ENCODE measurements at places on chromosomes 11 and 22.

DNA sequence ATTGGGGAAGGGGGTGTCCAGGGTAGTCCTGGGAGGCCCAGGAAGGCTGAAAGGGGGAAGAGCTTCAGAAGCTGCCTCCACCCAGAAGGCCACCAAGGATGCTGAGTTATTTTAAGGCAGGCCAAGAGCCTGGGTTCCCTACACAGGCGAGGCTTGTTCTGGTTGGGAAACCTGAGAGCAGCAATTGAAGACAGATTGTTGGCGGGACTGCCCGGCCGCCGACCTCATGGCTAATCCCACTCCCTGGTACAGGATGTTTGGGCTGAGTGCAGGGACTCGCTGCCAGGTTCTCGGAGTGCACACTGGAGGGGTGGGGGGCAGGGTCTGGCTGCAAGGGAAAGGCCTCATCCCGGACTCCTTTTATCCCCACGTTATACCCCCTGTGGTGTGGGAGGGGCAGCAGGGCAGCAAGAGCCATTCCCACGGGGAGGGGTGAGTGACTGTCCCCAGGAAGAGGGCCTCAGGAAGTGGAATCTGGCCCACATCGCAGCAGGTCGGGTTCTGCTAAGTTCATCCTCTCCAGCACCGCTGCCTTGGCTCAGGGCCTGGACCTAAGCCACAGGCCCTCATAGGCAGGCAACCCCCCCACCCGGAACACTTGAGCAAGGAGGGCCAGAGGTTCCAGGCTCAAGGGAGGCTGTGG, 43.6 kb upstream of the PRR5 start:
- DNase-seq: no peak

DNA sequence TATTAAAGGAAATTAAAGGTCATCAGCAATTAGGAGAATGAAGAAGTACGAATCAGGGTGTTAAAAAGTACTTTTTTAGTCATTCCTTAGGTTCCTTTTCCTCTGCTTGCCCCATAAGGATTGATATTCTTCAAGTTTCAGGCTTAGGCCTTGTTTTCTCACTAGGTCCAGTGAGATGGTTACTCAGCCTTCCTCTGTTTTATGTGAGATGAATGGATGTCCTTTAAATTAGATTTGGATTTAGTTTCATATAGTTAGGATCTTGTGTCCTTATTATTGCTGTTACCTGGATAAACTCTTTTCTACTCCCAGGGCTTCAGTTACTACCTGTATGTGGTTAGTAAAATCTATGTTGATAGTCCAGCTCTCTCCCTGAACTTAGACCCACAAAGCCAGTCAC, 29.2 kb downstream of the FAR1 start:
- no peak for DNase-seq

- DNase-seq: no peak
These were observed 216.2 kb downstream of the DSCAML1 start for GRCh38 chr11:117580866-117581265.

- DNase-seq: no peak
These were observed 127.2 kb upstream of the SLC5A12 start for GRCh38 chr11:26849036-26849435.

DNA sequence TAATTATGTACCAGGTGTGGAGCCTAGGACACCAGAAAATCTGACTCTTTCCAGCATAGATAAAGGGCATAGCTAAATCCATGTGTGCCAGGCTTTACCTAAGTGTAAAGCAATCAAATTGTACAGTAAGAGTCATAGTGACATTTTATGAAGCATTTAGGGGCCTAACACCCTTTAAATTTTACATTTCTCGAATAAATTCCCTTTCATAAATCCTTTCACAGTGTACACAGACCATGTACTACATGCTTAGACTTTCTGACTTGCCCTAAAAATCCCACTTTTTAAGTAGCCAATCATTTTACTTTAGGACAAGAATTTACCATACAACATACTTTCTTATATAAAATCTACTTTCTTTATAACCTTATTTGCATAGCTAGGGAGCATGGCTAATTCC, 727.6 kb upstream of the LUZP2 start:
- DNase-seq: no peak

- DNase-seq: no peak
These were observed 3.3 kb upstream of the OAF start for GRCh38 chr11:120207512-120207911.

- no peak for DNase-seq
These were observed 513.1 kb downstream of the MIAT start for GRCh38 chr22:27170491-27170890.

GRCh38 chr22:23534851-23535717, 45.0 kb downstream of the IGLL1 start:
- DNase-seq: no peak

DNA sequence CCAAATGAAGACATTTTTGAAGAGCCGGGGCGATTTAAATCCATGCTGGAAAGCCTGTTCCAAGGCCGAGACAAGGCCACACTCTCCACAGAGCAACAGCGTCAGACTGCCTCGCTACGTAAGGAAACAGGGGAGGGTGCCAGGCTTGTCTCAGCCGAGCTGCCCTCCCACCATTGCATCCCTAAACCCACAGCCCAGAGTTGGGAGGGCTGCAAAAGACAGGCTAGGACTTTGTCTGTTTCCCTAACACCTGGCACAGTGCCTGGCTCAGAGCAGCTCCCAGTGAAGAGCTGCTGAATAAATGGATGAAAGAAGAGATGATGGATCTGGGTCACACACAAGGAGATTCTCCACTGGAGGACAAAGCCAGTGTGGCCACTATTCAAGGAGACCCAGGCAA, 51.3 kb upstream of the SCUBE2 start:
- no peak for DNase-seq

- no peak for DNase-seq
These were observed 34.2 kb upstream of the PICK1 start for GRCh38 chr22:38023045-38023444.

DNA sequence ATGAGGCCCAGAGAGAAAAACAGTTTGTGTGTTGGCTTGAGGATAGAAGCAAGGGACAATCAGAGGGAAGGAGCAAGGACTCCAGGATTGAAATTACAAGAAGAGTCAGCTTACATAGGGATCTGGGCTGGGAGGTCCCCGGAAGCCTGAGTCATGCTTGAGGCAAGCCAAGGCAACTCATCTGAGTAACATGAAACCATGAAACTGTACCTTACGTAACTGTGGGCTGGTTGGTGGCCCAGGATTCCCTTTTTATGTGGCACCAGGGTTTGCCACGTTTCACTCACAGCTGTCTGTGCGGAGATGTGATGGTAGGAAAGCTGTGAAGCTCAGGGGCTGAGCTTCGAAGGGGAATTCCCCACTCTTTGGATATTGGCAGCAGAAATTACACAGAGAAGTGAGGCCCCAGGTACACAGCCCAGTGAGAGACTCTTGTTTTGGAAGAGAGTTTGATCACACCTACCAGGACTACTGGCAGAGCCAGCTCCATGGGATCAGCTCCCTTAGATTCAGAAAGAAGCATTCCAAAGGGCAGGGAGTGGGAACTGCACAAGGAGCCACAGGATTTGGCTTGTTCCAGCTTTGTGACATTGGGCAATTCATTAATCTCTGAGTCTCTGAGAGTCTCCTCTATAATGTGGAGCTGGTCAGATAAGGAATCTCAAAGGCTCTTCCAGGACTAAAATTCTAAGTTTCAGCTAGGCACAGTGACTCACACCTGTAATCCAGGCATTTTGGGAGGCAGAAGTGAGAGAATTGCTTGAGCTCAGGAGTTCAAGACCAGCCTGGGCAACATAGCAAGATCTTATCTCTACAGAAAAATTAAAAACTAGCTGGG, 7.8 kb downstream of the SLC5A1 start:
- DNase-seq: peak; percentile 42

GRCh38 chr11:120465921-120466534, 45.5 kb upstream of the GRIK4 start:
- DNase-seq: no peak

DNA sequence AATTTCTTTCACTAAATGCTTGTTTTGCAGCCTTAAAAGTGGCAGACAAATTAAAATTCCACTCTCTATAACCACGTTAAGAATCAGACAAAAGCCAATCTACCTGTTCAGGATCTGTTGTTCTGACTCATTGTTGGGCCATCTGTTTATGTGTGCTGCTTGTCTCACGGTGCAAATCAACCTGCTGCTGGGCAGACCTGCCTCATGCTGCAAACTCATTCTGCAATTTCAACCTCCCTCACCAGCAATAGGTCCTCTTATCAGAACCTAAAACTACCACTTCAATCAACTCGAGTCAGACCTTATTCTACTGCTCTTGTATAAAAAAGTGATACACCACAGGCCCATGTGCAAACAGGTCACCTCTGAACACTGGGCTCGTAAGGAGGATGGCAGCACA, 75.1 kb downstream of the LARGE2 start:
- DNase-seq: no peak

Measured in NCI-H1436 (cell line).